ENCODE measurements at places on chromosomes 7 and 10.

DNA sequence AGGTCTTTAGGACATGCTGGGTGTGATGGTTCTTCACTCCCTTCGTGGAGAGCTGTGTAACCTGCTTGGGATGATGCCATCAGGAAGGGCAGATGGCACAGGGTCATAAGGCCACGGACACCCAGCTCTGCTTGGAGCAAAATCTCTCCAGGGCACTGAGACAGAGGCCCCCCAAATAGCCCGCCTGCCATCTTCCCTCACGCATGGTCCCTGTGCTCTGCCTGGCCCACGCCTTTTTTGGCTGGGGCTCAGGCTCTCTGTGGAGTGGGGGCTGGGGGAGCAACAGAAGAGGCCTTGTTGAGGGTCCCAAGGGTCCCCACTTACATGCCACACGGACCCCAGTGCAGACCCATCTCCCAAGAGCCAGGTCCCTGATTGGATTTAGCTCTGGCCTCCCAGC is 93.3 kb upstream of the RET start:
- no peak for DNase-seq

DNA sequence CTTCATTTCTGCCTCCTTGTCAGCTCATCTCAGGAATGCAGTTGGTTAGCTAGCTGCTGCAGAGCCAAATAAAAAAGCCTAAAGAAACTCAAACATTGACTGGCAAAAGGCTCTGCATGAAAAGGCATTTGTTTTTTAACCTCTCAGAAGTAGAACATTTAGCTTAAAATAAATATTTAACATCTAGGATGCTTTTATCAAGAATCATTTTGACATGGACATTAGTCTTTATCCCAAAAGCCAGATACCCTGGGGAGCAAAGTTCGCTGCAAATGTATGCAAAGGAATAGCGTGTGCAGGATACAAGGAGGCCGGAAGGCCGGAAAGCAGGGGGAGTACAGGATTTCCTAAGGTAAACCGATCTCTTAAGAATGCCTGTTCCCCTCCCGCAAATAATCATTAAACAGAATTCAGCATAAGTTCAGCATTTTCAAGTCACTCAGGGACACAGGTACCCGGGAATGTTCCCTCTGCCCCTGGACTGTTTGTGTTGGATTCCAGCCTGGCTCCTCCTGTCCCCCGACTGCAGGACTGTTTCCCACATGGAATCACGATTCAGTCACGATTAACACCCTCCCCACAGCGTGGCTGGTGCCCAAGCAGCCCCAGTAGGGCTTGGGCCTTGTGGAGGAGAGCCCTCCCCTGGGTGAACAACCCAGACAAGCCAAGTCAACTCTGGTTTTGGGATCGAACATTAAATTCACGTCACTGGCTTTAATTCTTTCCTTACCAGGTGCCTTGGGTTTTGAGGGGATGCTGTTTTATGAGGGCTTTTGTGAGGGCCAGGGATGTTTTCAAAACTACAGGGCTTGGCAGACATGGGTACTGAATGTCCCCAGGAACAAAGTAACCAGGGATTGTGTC is 97.8 kb downstream of the HIPK2 start:
- no peak for DNase-seq

GRCh38 chr7:86932038-86932512 is 127.4 kb downstream of the ELAPOR2 start:
- no peak for DNase-seq

DNA sequence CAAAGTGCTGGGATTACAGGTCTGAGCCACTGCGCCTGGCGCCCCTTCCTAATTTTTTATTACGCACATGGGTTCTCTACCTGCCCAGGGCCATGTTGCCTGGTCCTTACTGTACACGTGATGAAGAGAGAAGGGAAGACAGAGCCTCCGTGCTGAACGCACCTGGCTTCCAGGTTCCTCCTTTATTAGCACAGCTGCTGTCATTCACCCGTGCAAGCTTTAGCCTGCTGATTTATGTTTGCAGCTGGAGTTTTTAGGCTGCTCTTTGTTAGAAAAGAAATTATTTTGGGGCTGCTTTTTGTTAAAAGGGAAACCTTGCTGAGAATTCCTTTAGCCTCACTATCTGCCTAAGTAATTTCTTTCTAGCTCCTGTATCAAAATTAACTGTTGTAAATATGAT is 417.0 kb downstream of the CALN1 start:
- DNase-seq, result no peak

DNA sequence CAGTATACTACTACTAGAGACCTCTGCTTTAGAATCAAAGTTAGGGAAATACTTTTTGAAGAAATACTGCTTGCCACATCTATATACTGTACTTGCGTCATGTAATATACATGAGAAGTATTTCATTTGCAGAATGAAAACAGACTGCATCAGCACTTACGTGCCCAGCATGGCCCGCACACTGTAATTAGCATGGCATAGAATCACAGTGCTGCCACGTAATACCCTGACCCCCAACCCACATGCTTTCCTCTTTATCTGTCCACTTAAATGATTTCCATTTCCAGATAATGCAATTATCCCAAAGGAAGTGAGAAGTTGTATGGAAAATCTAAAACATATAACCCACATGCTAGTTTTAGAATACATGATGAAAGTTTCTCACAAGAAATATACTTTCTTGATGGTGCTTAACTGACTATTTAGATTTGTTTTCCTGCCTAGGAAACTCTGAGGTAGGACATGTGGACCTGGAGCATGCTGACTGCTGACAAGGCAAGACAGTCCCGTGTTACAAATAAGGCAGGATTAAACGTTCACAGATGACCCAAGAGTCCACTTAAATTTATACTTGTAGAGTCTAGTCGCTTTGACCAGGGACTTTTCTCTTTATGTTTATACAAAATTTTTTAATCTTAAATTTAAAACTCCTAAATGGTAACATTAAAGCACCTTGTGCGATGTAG is 12.6 kb downstream of the USP6NL start:
- no peak for DNase-seq

Measured in stimulated activated CD4-positive, alpha-beta T cell treated with anti-CD3 and anti-CD28 coated beads, TNF-alpha, amount 100 ng/mL, for 1 hour (primary cell).